ENCODE measurements at places on chromosomes 16 and 17.

DNA sequence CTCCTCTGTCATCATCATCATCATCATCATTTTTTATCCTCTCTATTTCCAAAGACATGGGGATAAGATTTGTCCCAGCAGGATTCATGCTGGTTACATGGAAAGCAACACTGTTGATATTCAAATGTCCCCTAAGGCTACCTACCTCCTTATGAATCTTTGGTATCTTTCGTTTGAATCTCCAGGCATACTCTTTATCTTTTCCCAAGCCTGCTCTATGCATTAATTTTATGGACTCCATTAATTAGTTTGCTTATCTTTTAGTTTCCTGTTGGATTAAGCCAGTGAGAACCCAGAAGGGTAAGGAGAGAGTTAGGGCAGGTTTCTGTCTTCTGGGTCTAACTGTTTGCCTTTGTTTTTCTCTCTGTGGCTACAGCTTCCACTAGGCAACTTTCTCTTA, 129.6 kb upstream of the GOT2 start:
- DNase-seq = no peak

DNA sequence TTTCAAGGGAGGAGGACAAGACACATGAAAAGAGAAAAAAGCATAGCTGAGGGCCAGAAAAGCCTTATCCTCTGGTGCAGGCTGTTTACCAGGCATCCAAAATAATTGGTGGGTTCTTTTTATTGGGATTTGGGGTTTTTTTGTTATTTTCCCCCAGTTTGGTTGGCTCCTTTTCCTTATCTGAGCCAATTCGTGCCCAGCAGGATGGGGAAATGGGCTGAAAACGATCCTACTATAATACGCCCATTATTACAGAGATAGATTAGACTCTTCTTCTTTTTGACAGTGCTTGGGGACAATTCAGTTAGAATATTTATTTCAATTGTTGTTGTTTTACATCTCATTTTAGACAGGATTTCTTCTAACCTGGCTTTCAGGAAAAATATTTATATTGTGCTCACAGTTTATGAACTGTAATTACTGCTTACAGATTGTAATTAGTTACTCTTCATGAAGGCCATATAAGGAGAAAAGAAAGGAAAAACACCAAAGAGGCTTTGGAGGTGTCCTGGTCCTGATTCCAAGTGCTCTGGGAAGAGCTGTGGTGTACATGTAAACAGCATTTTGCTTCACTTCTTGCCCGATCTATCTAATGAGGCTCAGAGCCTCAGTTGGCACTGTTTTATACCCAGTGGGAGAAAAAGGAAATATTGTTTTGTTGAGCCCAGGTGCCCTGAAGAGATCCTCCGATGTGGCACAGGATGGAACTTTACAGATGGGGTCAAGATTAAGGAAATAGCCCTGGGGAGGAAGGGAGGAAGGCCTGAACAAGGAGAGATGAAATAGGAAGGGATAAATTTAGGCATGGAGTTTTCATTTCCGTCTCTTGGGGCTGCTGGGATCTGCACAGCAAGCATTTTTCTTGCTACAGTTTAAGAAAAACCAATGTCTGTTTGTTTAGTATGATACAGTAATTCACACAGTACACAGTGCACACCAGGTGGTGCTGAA, 611 bp upstream of the ANKRD40 start:
- DNase-seq = no peak

GRCh38 chr16:87842209-87842869, 27.0 kb downstream of the SLC7A5 start:
- DNase-seq = no peak

GRCh38 chr17:80596760-80597608, 52.3 kb downstream of the RPTOR start:
- DNase-seq = no peak

- no peak for DNase-seq
These were observed 155.6 kb upstream of the CNTNAP4 start for GRCh38 chr16:76121636-76122035.

GRCh38 chr17:69246726-69247375, 18.2 kb upstream of the ABCA10 start:
- DNase-seq = peak; percentile 58

DNA sequence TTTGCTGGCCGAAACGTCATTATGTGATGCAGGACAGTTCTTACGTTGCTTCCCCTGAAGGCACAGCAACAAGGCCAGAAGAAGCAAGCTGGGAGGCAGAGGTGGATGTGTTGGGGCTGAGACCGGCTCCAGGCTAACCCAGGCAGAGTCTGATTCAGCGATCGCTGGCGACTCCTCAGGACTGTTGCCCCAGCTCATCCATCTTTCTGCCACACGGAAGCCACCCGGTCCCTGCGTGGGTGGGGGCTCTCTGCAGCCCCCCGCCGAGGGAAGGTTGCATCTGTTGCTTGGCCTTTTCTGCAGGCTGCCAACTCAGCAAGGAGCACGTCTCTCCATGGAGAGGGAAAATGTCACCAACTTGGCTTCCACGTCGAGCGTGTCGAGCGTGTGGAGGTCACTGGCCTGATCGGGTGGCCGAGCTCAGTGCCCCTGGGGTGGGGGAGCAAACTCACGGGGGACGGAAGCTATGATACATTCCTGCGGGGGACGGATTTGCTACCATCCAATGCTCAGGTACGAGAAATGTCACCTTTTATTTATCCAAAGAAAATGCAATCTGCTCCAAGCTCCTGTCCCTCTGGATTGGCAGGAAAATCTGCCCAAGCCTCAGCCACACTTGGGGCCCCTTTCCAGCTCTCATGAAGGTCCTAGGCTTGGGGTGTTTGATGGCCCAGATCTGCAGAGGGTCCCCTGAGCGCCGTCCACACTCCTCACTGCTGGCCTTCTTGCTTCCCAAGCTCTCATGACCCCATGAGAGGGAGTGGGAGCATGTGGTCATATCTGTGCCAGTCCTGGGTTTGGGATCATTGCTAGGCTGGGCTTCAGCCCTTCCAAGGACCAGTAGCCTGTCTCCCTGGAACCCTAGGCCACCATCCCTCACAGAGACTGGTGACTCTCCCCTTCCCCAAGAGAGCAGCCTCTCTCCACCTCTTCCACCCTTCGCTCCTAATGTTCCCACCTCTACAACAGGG, 69.4 kb downstream of the RPH3AL start:
- DNase-seq = no peak

DNA sequence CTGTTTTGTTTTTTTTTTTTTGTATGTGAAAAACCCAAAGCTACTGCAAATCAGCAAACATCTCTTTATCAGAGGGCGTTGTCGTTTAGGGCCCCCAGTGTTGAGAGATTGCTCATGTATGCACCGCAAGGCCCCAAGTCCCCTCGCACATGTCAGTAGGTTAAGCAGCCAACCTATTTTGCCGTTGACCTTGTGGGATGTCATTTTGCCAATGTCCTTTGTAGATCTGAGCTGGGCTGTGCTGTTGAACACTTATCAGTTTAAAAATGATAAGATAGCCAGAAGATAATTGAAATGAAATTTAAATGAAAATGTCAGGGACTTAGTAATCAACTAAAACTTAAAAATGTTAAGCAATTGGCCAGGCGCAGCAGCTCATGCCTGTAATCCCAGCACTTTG, 26.2 kb downstream of the ARSG start:
- DNase-seq = no peak

DNA sequence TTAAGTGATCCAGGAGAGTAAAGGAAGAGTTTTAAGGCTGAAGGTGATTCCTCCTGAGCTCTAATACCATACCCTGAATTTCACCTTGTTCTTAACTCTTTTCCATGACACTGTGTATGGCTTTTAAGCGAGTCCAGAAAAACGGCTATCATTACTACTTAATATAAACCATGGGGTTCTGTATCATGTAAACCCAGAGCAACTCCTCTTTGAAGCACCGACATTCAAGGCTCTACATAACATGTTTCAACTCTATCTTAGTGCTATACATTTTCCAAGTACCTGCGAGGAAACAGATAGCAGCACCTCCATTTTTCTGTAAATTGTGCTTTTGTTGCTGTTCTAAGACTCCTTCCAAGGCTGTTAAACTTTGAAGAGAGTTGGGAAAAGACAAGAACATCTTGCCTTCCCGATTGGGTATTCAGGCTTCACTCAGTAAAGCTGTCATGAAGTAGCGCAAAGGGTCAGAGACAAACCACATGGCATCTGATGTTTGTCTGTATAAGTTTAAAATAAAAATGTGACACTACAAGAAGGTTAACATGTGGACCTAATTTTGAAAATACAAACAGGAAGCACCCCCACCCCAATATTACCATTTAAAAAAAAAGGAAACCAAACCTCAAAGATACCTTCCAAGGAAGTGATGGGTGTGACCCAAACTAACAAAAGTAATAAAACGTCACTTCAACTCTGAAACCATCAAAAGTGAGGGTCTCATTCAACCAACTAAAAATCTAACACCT, 3.9 kb downstream of the STAT5B start:
- DNase-seq = no peak

DNA sequence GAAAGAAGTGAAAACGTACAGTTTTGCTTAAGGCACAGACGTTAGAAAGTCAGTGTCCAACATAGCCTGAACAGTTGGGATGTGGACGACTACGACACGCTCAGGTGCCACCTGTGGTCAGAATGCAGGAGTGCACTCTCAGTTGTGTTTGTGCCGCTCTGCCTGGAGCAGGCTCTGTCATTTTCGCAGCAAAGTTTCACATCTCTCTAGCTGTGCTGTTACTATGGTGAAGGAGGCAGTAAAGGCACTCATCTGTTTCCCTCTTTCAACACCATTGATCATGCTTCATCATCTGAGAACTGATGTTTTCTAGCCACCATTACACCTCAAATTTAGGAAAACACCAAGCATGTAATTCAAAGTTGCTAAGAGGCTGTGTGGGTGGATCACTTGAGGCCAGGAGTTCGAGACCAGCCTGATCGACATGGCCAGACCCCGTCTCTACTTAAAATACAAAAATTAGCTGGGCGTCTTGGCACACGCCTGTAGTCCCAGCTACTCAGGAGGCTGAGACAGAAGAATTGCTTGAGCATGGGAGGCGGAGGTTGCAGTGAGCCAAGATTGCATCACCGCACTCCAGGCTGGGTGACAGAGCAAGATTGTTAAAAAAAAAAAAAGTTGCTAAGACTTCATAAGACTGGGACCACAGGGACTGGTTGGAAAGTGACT, 44.9 kb upstream of the DNAJA2 start:
- peak; percentile 43 for DNase-seq

DNA sequence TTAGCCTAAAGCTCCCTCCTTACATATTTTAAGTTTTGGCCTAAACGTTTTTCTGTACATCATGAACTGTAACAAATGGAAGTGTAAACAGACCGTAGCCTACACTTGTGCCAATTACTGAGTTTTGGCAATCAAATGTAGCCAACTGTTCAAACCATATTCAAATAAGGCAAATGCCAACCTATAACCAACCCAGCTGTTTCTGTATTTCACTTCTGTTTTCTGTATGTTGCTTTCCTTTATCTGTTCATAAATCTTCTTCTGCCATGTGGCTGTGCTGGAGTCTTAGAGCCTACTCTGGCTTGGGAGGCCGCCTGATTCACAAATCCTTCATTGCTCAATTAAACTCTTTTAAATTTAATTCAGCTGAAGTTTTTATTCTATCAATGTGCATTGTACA, 6.9 kb upstream of the C16orf78 start:
- DNase-seq = no peak

DNA sequence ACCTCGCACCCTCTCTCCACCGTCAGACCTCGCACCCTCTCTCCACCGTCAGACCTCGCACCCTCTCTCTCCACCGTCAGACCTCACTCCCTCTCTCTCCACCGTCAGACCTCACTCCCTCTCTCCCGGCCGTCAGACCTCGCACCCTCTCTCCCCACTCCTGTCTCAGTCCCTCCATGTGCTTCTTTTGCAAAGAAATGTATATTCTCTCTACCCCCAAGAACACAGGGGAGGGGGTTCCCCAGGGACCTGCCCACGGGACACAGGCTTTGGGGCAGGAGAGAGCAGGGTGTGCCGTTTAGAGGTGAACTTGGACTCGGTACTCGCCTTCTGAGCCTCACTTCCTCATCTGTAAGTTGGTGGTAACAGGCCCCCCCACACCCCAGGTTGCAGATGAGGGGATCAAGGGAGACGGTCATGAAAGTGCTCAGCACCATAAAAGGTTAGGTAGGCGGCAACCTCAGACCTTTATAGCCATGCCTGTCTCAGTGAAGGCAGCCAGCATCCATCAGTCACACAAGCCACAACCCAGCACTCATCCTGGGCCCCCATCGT, 63.7 kb downstream of the RPH3AL start:
- no peak for DNase-seq

GRCh38 chr17:37521821-37522220, 32.1 kb downstream of the DUSP14 start:
- DNase-seq = no peak

DNA sequence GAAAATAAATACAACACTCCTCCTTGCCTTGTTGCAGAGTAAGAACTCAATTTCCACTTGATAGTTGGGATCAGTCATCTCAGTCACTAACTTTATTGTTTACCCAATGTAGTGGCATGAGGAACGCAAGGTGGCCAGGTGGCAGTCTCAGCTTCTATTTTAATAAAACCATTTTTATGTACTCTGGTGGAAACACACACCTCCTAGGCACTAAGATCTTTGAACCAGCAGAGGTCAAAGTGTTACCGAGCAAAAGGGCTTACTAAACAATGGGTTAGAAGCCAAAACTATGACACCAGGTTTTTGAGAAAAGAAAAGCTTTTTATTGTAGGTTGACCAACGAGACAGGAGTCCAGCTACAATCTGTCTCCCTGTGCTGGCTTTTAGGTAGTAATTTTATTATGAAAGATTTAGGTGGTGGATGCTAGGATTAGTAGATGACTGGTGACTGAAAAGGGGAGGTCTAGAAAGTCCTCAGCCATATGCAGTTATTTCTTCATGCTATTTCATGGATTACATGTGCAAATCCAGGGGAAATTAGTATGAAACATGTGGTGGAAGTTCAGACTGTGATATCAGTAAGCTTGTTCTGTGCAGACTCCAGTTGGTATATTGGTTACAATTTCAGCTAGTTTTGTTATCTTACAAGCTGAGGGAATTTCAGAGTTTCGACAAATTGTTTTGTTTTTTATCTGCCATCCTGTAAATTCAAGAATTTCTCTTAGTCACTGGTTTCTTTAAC, 122.3 kb downstream of the PCTP start:
- DNase-seq = no peak

GRCh38 chr16:28131181-28131580, 67.7 kb upstream of the GSG1L start:
- DNase-seq = no peak

DNA sequence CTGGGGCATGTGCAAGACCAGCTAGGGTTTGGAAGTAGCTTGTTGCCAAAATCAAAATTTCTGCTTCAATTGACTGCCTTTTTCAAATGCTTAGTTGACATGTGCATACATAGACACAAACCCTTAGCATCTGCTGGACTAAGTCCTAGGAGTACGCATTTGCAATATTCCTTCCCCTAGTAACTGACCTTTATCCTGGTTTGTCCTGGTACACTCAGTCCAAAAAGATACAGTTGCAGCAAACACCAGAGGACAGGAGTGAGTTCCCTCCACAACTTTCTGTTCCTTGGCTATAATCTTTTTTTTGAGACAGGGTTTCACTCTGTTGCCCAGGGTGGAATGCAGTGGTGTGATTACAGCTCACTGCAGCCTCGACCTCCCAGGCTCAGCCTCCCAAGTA, 290.2 kb upstream of the ERCC4 start:
- DNase-seq = no peak

DNA sequence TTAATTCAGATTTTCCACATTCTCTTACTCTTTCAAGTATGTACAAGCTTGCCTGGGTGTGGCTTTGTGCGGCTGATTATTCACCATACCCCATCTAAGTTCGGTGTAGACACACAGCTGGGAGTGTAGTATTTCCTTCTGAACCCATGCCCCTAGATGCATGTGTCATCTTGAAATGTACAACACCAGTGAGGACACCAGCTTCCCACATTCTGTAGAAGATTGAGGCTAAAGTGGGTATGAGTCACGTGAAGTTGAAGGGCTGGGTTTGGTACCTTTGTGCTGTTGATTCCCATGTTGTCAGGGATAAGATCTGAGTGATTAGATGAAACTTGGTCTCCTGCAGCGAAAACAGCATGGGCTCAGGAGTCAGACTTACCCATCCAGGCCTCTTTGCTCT, 14.6 kb upstream of the DHX8 start:
- peak; percentile 87 for DNase-seq

Data from H4 (cell line).